Hypothalamus (tissue), 51 donors: ENCODE measurements at places on chromosomes 16 and 17.

DNA sequence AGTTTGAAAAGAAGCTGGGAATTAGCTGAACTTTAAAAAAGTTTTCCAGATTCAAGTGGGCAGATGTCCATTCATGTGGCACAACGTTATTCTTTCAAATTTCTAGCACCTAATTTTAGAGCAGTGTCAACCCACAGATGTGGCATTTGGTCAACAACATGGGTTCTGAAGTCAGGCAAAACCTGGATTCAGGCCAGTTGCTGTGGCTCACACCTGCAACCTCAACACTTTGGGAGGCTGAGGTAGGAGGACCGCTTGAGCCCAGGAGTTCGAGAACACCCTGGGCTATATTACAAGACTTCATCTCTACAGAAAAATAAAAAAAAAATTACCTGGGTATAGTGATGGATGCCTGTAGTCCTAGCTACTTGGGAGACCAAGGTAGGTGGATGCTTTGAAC is 380.2 kb upstream of the SALL1 start:
- no peak for DNase-seq

- no peak for DNase-seq
These were observed 294.2 kb upstream of the FOXF1 start for GRCh38 chr16:86215979-86216585.

GRCh38 chr17:1481736-1482135 is 10.8 kb downstream of the MYO1C start:
- no peak for DNase-seq

- DNase-seq: no peak
These were observed 6.6 kb downstream of the CDC42EP4 start for GRCh38 chr17:73304971-73305812.

GRCh38 chr16:77989846-77990245 is 32.5 kb upstream of the CLEC3A start:
- DNase-seq: no peak

- DNase-seq: no peak
These were observed 1.6 kb downstream of the PYCARD start for GRCh38 chr16:31200821-31201568.

GRCh38 chr16:22684574-22685458 is 129.1 kb upstream of the HS3ST2 start:
- DNase-seq: no peak

GRCh38 chr17:64297467-64298088 is 34.5 kb upstream of the TEX2 start:
- DNase-seq: no peak

- no peak for DNase-seq
These were observed 37.7 kb upstream of the TOB1 start for GRCh38 chr17:50903604-50904517.

DNA sequence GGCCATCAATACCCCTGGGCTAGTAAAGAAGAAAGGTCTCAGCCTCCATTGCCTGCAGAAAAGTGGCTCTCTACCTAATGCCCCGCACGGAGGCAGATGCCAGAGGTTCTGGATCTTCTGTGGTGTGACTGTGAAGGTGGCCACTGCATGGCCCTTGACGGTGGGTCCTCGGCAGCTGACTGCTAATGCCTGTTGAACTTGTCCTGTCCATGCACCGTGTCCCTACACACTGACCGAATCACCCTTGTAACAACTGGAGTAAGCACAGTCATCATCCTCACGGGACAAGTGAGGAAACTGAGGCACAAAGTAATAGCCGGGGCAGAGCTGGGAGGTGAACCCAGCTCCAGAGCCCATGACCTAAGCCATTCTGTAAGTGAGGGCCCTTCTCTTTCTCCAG is 48.8 kb downstream of the MYH11 start:
- no peak for DNase-seq

- no peak for DNase-seq
These were observed 11.9 kb downstream of the TMEM204 start for GRCh38 chr16:1545044-1546040.

DNA sequence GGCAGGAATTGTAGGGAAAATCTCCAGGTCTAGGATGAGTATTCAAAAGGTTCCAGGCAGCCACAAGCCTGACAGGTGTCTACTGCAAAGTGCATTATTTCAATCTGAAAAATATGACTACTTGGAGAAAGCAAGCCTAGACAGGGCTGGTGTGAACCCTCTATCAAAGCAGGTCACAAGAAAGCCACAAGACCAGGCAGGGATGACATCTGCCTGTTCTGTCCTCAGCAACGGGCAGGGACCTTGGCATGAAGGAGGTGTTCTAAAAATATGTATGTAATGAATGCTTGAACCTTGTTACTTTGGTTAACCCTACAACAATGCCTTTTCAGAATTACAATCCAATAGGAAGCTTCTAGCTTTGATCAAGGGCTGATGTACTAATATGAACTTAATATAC is 1.2 kb upstream of the COX6A2 start:
- DNase-seq: no peak

- DNase-seq: no peak
These were observed 17.9 kb upstream of the TRPV3 start for GRCh38 chr17:3575511-3575910.

DNA sequence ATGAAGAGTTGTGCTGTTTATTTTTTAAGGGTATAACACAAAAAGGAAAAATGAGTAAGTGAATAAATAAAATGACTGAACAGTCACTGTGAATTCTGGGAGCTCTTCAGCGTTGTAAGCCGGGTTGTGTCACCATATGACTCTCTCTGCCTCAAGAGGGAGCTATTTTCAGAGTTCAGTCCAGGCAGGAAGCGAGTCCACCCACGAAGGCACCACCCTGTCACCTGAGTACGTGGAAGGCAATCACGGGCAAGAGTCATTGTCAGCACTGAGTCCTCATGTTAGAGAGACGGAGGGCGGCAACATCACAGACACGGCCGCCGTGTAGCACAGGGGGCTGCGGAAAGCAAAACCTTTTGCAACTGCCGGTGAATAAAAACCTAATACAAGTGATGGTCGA is 227.6 kb downstream of the UTP18 start:
- DNase-seq: no peak

- no peak for DNase-seq
These were observed 137.0 kb downstream of the KATNIP start for GRCh38 chr16:27686926-27687325.

DNA sequence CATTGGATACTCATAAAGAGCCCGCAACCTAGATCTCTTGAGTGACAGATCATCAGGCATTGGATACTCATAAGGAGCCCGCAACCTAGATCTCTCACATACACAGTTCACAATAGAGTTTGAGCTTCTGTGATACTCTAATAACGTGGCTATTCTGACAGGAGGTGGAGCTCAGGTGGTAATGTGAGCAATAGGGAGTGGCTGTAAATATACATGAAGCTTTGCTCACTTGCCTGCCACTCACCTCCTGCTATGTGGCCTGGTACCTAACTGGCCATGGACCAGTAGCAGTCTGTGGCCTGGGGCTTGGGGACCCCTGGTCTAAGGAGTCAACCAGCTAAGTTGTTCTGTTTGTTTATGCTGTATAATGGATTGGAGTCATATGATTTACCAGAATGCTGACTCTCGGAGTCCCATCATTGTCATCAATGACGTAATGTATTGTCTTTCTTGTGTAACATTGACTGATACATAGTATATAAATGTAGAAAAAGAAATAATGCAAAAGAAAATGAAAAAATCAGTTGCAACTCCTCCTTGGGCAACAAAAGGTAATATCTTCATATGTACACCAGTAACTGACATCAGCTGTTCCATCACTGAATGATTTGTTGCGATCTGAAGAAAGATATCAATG is 17.5 kb downstream of the ABCA9 start:
- no peak for DNase-seq

DNA sequence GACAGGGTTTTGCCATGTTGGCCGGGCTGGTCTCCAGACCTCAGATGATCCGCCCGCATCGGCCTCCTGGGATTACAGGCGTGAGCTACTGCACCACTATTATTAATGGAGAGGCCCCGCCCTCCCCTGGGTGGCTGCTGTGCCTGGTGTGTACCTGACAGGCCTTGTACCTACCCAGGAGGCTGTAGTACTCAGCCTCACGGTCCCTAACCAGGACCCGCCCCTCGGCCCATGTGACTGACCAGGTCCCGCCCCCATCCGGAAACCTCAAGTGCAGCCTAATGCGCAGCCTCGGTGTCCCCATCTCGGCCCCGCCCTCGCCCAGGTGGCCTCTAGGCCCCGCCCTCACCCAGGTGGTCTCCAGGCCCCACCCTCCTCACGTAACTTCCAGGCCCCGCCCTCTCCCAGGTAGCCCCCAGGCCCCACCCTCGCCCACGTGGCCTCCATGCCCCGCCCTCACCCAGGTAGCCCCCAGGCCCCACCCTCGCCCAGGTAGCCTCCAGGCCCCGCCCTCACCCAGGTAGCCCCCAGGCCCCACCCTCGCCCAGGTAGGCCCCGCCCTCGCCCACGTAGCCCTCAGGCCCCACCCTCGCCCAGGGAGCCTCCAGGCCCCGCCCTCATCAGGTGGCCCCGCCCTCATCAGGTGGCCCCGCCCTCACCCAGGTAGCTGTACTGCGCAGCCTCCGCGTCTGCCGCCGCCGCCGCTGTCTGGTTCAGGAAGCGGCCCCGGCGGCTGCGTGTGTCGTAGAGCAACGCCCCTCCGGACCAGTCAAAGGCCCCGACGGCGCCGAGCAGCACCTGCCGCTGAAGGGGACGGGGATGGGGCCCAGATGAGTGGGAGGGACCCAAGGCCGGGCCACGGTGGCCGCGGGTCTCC is 31.0 kb downstream of the HASPIN start:
- no peak for DNase-seq
